Lung (tissue), 17 donors: ENCODE measurements at places on chromosomes 1 and 21.

DNA sequence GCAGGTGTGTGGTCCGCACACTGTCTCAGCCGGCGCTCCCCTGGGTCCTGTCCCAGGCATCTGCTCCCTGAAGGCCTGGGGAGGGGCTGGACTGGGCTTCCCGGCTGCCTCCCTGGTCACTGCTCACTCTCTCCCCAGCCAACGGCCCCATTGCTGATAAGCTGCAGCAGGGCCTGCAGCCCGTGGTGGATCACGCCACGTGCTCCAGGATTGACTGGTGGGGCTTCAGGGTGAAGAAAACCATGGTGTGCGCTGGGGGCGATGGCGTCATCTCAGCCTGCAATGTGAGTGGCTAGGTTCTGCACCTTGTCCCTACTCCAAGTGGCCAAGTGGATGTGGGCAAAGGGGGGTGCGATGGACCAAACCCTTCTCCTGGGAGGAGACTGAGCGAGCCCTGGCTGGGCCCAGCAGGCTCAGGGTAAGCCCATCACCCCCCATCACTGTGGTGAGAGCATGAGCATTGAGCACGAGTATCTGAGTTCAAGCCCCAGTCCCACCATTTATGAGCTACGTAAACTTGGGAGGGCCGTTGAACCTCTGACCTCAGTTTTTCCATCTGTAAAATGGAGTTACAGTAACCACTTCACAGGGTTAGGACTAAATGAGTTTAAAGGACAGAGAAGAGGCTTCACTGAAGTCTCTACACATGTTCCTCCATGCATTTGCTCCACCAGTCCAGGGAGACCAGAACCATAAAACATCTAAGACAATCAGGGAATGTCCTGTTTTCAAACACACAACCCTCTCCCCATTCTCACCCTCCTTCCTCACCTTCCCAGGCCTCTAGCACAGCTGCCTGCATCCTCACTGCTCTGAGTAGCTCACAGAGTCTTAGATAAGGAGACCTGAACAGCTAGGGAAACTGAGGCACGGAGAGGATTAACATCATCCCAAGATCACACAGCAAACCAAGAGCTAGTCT, 6.5 kb downstream of the CTRC start:
- no peak for DNase-seq

DNA sequence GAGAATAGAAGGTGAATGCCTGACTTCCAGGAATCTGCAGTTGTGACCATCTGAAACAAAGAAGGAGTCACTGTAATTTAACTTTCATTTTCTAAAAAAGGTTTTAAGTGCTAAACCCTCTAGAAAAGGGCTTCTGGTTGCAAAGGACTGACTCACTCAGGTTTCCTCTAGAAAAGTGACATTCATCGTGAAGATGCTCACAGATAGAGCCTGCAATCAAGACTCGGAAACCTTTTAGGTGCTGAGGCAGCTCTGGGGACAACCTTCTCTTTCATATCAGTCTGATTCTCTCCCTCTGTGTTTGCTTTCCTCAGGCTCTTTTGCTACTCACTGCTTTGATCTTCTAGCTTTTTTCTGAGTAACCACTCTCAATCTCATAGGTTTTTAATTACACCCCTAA, 8.2 kb downstream of the BCL9 start:
- no peak for DNase-seq

GRCh38 chr1:42427240-42427639, 28.6 kb downstream of the ZMYND12 start:
- DNase-seq = no peak

DNA sequence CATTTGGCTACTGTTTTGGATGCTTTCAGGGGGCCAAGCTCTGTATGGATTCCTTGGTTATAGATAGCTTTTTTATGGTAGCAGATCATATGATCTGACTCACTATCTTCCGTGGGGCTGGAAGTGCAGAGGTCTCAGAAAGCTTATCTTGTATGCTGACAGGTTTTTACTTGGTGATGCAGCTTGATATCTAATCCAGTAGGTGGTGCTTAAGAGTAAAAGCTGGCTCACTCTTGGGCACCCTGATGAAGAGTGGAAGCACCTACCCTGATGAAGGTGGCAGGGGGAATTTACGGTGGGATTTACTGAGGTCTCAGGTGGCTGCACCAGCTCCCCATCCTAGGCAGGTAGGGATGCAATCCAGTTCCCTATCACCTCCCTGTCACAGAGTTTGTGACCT, 151.2 kb downstream of the PTBP2 start:
- DNase-seq = no peak

DNA sequence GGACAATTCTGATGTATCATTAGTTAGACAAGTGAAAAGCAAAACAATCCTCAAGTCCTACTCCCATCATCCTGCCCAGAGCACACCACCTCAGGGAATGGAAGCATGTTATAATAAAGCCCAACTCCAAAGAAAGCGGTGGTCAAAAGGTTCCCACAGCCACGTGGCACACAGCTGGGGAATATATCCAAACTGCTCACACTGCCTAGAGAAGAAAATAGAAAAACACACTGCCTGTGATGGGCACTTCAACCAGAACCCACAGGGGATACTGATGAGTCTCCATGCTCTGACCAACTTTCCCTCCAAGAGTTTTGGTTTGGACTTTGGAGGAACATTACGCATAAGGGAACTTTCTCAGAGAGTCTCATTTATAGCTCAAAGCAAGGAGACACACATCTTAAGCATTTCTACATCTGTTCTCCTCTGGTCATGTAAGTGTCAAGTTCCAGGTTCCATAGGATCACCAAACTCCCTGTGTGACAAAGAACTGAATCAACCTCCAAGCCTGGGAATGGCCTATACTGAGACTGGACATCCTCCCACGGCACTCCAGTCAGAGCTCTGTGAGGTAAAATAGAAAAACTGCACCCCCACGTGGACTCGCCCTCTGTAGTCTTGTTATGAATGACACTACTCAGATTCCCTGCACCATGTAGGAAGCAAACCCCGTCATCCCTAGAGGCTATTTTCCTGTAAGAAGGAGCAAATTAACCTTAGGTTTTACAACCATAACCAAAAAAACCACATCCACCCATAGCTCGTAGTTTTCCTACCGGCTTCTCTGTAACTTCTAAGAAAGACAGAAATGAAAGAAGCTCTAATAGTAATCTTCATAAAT, 12.2 kb downstream of the DSTYK start:
- DNase-seq = no peak

DNA sequence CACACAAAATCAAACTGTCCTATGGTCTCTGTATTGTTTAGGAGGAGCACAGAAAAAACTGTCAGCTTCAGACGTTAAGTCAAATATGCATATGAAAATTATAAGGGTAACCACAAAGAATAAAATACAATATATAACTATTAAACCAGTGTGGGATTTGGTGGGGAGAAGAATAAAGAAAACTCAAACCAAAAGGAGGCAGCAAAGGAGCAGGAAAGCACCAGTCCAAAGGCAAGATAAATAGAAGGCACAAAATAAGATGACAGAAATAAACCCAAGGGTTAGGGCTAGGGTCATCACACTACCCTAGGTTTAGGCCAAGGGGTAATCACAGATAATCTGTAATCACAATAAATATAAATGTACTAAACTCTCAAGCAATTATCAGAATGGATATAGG, 32.8 kb downstream of the DLGAP3 start:
- no peak for DNase-seq

GRCh38 chr1:161052899-161053298, 7.1 kb upstream of the USF1 start:
- no peak for DNase-seq

GRCh38 chr1:50427086-50427817, 4.0 kb upstream of the DMRTA2 start:
- DNase-seq = no peak

GRCh38 chr1:33375316-33375715, 54.4 kb upstream of the A3GALT2 start:
- no peak for DNase-seq

- peak; percentile 76 for DNase-seq
Measured at GRCh38 chr1:7650801-7651200, 120.3 kb upstream of the VAMP3 start.

DNA sequence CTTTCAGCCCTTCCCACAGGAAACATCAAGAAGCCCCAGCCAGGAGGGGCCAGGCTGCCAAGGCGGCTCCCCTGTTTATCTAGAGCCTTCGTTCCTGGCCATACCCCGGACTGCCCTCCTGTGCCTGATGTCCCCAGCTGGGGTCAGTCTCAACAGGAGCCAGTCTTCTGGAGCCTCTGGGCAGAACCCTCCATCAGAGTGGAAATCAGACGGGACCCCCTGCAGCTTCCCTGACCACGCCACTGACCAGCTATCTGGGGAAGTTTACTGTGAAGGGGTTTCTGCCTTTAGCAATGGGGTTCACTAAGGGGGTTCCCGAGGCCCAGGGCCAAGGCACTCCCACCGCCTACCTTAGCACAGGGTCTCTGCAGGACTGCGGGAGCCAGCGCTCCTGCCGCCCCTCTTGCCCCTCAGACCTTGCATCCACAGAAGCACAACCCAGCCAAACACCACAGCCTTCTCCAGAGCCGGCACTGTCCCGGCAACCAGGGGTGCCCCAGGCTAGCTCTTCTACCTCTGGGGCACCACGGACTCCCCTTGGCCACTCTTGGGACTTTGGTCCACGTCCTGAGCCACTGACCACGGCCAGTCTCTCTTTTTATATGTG, 3.5 kb upstream of the MTFR1L start:
- DNase-seq = no peak

GRCh38 chr1:152160576-152160975, 1.5 kb upstream of the RPTN start:
- DNase-seq = no peak

DNA sequence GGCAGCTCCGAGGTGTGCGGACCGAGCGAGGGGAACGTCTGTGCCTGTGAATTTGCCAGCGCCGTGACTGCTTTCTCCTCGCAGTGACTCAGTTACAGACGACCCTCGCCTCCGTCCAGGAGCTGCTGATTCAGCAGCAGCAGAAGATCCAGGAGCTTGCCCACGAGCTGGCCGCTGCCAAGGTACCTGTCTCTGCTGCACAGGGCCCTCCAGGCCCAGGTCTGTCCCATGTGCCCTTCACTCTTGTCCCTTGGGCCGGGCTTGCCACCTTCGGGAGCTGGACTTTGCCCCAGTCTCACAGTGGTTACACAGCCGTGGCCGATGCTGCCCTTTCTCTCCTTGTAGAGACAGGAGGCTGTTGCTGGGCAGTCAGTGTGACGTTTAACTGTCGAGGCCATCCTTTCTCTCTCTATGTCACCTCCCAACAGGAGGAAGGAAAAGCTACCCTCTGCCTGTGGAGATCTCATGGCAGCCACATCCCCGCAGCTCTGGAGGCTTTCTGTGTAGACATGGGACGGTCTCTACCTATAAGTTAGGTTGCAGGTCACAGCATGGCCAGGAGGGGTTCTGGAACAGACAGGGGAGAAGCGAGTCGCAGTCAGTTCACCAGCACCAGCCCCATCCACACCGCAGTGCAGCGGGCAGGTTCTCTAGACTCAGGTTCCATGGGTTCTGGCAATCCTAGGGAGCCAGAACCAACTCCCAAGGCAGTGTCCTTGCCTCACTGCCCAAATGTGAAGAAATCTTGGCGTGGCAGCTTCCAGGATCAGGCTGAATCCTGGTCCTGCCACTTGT, 149.7 kb downstream of the PEX14 start:
- no peak for DNase-seq

DNA sequence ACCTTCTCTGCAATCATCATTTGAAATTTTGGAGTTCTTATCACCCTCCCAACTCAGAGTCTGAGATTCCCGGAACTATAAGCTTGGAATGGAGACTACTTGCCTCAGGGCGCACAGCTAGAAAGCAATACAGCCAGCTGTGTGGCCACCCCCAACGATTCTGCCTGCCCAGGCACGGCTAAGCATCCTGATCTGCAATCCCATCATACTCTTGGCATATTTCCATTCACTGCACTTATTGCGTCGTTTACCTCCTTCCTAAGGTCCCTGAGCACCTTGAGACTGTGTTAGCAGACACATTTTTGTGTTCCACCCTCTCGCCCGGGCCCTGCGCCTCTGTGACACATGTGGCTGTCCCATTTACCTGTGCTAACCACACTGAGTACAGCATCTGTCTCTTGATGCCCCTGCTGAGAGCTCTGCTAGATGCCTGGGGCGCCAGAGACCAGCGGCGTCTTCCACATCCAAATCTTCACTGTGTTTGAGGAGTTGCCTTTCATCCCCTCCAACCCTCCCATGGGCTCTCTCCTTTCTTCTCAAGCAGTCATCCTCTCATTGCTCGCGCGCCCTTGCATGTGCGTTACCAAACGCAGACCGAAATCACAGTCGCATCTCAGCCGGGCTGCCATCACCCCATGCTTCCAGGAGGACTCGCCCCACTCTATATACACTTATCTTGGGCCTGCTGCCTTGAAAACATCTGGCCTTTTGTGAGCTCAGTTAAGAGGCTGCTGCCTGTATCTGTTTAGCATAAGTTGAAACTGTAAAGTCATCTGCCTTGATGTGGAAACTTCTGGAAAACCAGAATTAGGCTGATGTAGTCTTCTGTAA, 3.5 kb upstream of the CLDN19 start:
- DNase-seq = no peak

DNA sequence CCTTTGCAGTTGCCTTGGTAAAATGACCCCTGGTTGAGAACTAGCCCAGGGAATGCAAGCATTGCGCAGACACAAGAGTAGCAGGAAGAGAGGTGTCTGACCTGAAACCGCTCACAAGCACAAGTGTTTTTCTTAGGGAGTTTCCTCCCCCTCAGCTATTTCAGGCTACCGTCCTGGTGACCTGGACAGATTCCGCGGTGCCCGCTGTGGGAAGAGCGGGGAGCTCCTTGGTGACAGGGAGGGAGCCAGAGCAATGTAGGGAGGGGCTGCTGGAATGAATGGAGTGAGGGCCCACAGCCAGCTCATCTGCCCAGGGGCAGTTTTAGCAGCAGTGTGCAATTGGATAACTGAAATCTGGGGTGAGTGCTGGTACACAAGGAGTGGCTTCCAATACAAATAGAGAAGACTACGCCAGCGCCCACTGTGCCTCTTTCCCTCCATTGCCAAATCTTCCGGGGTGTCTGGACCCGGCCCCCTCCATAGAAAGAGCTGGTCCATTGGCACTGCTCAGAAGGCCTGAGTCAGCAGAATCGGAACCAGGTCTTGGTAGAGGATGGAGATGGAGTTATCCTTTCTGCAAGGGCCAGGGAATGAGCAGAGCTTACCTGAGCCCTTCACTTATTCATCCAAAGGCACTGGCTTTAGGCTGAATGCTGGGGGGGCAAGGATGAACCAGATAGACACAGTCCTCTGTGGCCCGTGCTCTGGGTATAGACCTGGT, 82.8 kb downstream of the TRABD2B start:
- DNase-seq = no peak

GRCh38 chr21:36076878-36077655, 7.2 kb downstream of the CBR1 start:
- no peak for DNase-seq

- DNase-seq = no peak
Measured at GRCh38 chr1:7896994-7897393, 43.6 kb downstream of the TNFRSF9 start.

GRCh38 chr1:11229203-11229602, 33.1 kb downstream of the MTOR start:
- DNase-seq = no peak

- DNase-seq = no peak
Measured at GRCh38 chr1:6009120-6010040, 17.2 kb upstream of the NPHP4 start.

- DNase-seq = no peak
Measured at GRCh38 chr1:7302126-7302525, 469.0 kb upstream of the VAMP3 start.
